ENCODE measurements at places on chromosomes 6 and 20.

DNA sequence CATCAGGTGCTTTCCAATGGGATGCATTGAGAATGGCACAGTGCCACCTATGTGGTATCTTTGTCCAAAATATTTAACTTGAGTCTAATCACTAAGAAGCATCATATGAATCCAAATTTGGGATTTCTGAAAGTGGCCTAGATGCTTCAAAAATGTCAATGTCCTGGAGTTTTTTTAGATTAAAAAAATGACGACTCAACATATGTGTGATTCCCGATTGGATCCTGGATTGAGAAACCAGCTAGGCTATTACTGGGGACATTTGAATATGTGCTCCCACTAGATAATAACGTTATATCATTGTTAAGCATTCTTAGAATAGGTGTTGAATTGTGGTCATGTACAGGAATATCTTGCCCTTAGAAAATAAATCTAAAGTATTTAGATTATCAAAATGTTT lies 189.2 kb downstream of the TBXT start:
- no peak for DNase-seq

DNA sequence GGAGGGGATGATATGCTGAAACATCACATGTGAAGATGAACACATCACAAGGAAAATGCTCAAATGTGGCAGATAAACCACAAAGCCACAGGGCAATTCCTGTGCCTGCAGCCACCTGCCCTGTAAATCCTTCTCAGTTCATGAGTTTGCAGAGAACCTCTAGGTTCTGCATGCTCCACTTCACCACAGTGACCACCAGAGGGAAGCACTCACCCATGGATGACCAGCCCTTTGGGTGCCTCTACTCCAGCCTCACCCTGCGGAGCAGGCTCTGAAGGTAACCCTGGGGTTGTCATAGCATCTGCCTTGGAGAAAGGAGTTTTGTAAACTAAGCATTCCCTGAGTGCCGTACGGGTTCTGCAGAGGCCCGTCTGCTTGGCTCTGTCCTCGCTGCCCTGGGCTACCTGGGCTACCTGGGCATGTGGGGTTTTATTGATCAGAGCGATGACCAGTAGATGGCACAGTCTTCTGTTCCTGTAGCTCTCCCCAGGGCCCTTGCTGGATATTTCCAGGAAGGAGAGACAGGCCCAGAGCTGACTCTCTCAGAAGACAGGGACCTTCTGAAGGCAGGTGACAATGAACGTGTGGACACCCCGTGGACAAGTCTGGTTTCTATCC lies 31.7 kb upstream of the CST1 start:
- no peak for DNase-seq

GRCh38 chr20:5862703-5863039 lies 87.7 kb downstream of the TRMT6 start:
- DNase-seq: no peak

DNA sequence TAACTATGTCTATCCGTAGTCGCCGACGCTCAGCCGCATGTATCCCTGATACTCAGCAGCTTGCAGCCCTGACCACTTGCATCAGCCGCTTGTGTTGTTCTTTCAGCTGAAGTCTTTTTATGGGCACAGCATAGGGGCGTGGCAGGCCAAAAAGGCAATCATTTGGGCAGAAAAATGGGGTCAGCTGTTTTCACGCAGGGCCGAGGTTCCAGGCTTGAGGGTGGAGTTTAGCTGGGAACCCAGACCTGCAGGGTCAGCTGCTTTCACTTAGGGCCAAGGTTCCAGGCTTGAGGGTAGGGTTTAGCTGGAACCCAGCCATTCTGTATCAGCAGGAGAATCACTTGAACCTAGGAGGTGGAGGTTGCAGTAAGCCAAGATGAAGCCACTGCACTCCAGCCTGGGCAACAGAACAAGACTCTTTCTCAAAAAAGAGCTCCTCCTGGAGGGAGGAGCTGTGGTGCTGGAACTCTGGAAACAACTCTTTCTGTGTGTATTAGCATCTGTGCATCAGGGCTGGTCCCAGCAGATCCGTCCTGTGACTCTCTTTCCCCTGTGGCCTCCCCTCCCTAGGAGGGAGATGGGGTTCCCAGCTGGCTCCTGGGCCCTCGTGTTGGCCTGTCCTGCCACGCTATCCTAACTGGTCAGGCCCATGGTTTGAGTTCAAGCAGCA lies 56.9 kb upstream of the PRND start:
- DNase-seq: no peak

GRCh38 chr6:17212546-17213371 lies 68.4 kb upstream of the RBM24 start:
- DNase-seq: peak; percentile 73

DNA sequence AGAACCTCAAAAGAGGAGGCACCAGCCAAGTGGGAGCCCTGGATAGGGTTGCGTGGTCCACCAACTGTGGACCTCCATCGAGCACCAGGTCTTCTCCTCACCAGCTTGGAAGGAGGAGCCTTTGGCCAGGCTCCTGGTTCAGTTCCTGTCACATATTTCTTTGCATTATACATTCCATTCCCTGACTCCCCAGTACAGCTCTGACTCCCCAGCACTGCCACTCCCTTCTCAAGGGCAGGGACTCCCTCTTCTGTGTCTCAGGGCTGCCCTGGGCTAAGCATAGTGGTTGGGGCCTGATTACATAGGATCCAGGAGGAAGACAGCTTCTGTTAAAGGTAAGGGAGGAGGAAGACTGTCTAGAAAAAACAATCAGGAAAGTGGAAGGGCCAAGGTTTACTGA lies 91.1 kb downstream of the MRPL14 start:
- no peak for DNase-seq

DNA sequence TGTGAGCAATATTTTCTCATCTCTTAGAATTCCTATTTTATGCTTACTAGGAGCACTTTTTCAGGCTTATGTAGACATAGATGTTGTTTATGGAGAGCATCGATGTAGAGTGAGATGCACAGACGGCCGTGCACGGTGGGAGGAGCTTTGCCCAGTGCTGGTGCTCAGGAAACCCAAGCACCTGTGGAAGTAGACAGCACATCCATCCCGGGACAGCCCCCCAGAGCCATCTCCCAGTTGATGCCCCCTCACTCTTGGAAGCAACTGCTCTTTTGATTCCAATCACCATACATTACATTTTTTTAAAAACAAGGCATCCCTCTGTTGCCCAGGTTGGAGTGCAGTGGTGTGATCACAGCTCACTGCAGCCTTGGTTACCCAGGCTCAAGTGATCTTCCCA lies 143.7 kb downstream of the SMOC2 start:
- DNase-seq: no peak

- DNase-seq: no peak
These were observed 4.3 kb upstream of the ADGB start for GRCh38 chr6:146594495-146594894.

GRCh38 chr20:38875175-38875993 lies 50.8 kb upstream of the FAM83D start:
- no peak for DNase-seq

- no peak for DNase-seq
These were observed 910 bp upstream of the ADTRP start for GRCh38 chr6:11779329-11780096.

GRCh38 chr20:63378626-63379025 lies 17.5 kb upstream of the CHRNA4 start:
- no peak for DNase-seq

DNA sequence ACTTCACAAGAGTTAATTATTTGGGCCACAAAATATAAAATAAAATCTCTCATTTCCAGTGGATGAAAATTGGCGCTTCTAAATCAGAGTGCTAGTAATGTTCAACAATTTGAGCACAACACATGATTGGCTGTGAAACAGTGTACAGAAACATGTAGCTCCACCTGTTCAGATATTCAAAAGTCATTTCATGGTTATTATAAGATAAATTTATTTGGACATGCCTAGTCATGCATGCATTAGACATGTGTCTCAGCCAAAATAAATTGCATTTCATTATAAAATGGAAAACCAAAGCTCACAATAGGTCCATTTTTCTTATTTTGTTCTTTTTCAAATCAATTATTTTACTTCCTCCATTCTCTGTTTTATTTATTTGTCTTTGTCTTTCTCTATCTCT lies 374.8 kb downstream of the LMBRD1 start:
- DNase-seq: no peak

- no peak for DNase-seq
These were observed 20.5 kb downstream of the EPB41L1 start for GRCh38 chr20:36175016-36175415.

DNA sequence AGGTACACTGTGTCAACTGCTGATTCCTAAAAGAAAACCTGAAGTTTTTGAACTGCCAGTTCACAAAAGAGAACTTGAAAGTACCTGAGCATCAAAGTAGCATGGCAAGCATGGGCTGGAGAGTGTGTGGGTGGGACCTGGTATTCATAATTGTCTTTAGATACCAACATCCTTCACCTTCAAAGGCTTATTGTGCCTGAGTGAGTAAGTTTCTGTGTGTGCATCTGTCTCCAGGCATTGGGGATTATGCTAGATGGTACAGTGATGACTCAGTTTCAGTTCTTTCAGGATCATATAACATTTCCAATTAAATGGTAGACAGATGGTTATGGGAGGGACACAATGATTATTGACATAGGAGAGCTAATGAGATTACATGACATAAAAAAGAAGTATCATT lies 238.5 kb downstream of the ZFAND3 start:
- DNase-seq: no peak

DNA sequence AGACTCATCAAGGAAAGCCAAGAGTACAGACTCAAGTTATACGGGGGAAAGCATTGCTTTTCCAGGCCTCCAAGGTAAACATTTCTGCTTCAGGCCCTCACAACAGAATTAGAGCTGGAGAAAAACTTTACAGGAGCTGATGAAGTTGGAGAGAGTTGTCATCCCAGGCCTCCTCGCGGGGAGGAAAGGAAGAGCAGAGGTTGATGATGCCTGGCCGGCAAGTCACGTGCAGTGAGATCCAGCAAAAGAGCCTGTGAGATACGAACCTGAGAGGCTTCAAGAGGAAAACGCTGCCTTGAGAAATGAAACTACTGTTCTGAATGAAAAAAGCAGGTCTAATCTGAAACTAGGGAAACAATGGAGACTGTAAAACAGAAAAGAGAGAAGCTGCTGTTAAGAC lies 122.9 kb downstream of the FAM120B start:
- DNase-seq: no peak

GRCh38 chr6:118897386-118897785 lies 3.4 kb downstream of the ASF1A start:
- no peak for DNase-seq

DNA sequence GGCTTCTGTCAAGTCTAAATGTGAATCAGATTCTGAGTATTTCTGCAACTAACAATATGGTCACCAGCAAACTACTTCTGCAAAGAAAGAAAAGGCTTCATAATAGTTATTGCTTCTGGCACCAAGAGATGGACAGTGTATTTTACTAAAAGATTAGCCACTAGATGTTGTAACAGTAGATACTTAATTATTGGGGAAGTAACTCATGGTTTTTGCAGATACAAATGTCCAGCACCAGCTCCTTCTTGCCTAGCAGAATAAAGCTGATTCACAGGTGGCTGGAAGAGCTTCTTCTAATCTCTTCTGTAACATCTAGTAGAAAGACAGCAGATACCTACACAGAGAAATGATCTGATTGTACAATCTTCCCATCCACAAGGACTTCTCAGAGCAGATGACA lies 21.2 kb downstream of the ATXN1 start:
- no peak for DNase-seq

DNA sequence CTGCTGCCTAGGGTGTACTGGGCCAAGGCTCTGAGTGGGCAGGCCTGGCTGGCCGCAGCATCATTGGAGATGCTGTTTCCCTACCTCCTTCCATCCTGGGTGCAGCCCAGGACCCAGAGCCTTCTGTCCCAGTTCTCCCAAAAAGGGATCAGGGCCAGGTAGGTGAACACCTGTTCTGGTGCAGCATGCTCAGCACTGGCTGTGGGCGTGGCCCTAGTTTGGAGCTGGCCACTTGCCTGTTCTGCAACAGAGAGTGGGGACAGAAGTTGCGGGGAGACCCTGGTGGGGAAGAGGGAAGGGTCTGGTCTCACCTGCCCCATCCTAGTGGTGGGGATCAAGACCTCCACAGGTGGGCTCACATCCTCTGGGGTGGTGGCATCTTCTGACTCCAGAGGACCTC lies 1.4 kb upstream of the ARMC12 start:
- no peak for DNase-seq

- DNase-seq: no peak
These were observed 247.8 kb downstream of the CD83 start for GRCh38 chr6:14365393-14365792.

DNA sequence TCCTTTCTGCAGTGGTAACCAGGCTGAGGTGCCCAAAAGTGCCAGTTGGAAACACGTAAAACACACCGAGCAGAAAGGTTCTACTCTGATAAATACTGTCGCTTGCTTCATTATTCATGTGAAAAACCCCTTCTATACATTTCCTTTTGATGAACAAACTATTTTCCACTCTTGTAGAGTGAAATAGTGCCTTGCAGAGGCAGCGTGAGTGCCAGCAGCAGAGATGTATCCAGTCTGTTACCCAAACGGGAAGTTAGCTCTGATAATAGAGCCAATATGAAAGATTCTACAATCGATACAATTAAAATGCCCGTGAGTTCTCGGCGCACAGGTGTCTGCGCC lies 1.5 kb downstream of the ZBTB46 start:
- no peak for DNase-seq

DNA sequence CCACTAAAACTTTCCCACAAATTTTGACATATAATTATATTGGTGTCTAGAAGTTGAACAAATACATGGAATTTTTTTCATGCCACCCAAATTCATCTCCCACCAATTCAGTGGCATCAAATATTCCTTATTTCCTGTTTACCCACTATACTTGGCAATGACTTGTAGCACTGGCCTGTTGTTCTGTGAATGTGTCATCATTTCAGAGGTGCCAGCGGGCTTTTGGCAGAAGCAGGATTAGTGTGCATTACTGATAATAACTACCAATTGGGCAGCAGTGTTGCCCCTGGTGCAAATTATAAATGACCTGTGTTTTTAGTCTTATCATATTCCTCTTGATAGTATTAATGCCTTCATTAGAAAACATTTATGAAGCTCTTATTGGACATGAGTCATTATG lies 121.3 kb downstream of the TFAP2B start:
- no peak for DNase-seq
